Activated CD4-positive, alpha-beta memory T cell treated with anti-CD3 and anti-CD28 coated beads, Interleukin-2, amount 10 ng/mL, durations not matched to agents 7 days and 5 days (primary cell): ENCODE measurements at places on chromosomes 6 and 20.

- DNase-seq = peak; percentile 41
Measured at GRCh38 chr6:70599187-70599586, 32.5 kb downstream of the SDHAF4 start.

- peak; percentile 19 for DNase-seq
Measured at GRCh38 chr20:11891776-11892545, 25.7 kb upstream of the BTBD3 start.

GRCh38 chr20:52500157-52500556 lies 308.6 kb upstream of the ZFP64 start:
- DNase-seq = no peak

DNA sequence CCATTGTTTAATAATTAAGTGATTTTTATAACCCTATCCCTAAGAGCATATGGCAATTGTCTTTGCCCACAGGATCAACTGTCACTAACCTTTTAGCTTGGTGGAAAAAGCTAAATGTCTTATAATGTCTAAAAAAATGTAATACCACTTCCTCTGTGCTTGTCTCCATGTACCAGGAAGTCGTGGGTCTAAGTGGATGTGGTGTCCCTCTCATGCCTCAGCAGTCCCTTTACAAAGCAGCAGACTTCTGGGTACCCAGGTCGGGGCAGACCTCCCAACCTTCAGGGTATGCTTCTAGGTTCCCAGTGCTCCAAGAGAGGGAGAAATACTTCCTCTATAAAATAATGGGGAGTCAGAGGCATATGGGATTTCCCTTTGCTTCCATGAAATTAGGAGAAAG lies 74.7 kb downstream of the ZHX3 start:
- no peak for DNase-seq

- no peak for DNase-seq
Measured at GRCh38 chr6:93124006-93124632, 295.2 kb downstream of the EPHA7 start.

GRCh38 chr6:113820761-113821160 lies 36.4 kb upstream of the MARCKS start:
- no peak for DNase-seq

- no peak for DNase-seq
Measured at GRCh38 chr6:110566346-110567125, 90.1 kb upstream of the SLC22A16 start.

DNA sequence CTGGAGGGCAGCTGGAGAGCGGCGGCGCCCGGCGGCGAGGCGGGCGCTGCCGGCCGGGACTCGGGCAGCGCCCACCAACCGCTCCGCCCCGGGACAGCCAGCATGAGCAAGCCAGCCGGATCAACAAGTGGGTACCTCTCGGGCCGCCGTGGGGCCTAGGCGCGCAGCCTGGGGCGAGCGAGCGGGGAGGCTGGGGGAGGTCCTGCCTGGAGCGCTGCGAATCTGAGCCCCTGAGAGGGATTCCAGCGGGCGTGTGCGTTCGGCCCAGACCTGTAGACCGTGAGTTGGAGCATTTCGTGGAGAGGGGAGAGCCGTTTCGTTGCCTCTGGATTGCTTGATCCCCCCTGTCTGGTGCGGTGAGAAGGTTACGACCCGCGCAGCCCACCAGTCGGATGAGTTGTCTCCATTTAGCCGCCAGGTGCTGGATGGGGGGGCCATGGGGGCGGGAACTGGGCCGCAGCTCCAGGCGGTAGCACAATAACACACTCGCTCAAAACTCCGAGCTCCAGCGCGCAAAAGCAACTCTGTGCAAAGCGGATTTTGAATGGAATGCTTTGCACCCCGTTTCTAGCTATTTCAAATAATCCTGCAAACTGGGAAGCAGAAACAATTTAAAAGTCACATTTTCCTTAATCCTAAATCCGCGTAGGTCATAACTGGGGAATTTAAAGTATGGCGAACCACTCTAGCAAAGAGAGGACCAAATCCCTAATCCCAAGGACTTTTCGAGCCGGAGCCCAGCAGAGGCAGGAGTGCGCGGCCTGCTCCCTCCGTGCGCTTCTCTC lies 1.0 kb downstream of the NR2E1 start:
- no peak for DNase-seq

DNA sequence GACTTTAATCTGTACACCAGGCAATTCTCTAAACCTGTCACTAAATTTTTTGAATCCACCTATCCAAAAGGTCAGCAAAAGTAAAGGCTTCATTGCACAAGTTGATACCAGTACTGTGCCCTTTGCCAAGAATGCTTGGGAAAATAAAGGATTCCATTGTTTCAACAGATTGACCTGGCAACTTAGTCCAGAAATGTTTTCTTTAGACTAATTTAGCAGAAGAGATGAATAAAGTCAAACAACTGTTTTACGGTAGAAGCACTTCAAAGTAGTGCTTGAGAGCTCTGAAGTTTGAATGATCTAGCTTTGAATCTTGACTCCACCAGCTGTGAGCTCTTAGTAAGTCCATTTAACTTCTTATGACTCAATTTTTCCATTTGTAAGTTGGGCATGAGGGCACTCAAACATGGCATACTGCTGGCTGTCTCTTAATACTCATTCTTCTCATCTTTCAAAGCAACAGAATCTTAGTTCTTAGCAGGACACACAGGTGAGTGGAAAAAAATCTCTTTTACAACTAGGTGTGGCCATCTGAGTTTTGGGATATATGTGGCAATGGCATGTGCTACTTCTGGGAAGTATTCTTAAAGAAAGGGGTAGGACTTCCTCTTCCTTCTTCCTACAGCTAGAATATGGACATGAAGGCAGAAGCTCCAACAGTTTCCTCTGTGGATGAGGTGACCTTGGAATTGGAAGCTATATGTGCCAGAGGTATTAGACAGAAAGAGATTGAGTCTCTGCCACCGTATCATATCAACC lies 55.9 kb upstream of the LOC128125822 start:
- DNase-seq = no peak

GRCh38 chr6:95175927-95176675 lies 401.2 kb upstream of the MANEA start:
- no peak for DNase-seq

DNA sequence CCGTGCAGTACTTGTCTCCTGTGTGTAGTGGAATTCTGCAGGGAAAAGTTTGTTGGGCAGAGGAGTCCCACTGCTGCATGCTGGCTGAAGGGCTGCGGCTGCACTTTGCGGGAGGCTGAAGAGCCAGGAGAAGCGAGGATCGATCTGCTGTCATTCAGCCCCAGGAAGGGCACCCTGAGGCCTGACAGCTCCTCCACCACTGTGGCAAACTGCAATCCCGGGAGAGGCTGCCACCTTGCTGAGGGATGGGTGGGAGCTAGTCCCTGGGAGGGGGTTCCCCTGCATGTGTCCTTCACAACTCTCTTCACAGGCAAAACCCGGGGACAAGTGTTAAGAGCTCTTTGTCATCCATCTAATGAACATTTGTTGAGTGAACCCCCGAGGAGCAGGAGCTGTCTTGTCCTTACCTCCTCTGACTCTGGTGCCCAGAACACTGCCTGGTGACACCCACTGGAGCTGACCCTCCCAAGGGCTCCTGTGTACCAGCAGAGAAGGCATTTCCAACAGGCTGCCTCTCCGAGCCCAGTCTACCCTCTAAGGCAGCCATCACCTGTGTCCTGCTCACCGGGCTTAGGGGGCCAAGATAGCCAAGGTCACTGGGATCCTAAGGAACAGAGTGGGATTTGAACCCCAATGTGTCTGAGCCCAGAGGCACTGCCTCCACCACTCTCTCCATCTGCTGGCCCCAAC lies 17.7 kb downstream of the PCK1 start:
- no peak for DNase-seq

GRCh38 chr6:131029626-131030297 lies 33.3 kb downstream of the EPB41L2 start:
- DNase-seq = no peak

DNA sequence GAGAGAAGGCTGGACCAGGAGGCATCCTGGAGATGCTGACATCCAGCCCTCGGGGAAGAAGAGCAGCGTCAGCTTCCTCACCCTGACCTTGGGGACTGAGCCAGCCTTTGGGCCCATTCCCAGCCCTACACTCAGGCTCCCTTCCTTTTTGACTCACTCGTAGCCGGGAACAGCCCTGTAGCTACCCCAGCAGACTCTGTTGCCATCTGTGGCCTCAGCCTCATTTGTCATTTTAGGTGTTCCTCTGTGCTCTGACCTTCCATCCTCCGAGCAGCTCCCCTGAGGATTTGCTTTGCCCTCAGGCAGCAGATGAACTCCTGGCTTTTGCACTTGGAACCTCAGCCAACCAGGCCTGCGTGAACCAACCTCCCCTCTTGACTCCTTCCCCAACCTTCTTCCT lies 67.5 kb downstream of the ELOVL2 start:
- no peak for DNase-seq

DNA sequence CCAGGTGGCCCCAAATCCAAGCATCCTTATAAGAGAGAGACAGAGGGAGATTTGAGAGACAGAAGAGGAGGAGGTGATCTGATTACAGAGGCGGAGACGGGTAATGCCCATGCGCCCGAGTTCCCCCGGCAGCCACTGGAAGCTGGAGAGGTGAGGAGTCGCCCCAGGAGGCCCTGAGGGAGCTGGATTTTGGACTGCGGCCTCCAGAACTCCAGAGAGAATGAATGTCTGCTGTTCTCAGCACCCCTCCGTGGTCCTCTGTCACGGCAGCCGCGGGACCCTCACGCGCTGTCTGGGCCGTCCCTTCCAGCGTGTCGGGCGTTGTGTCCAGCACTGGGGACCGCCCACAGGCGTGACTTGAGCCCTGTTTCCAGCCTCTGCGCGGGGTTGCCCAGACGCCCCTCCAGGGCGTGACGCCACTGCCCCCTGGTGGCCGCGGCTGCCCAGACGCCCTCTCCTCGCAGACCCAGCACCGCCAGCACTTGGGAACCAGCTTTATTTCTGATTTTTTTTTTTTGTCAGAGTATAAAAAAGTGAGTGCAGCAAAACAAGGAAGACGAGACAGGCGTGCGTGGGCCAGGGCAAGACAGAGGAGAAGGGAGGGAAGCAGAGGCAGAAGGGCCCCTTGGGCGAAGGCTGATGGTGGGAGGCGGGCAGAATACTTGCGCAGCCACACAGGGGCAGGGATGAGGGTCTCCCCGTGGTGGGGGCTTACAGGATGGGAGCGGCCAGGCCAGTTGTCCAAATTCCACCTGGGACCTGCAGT lies 4.1 kb upstream of the ZNF512B start:
- DNase-seq = peak; percentile 79

GRCh38 chr20:16479666-16480065 lies 93.6 kb downstream of the KIF16B start:
- DNase-seq = no peak
